Cardiac muscle cell (in vitro differentiated cells and primary cell): ENCODE measurements at places on chromosomes 4 and X. TPM values are rescaled to one million over a fixed set of nuclear protein-coding genes. Genes with fewer than 3 reads are reported as not detected.

Gene ZMAT1
- 3.5 and 7.3 TPM in 2 replicates for total RNA-seq

Gene ASB11
- total RNA-seq: 1.2 and 1.5 TPM in 2 replicates

Gene RTL9
- total RNA-seq: 0.74 and 1.4 TPM in 2 replicates

Gene CHRDL1
- total RNA-seq: 0.63 and 0.74 TPM in 2 replicates

Gene OCIAD2
- 14.5 and 20.0 TPM in 2 replicates for total RNA-seq

Gene UGT2A1
- total RNA-seq: not detected in 2 replicates

Gene FRG2
- not detected in 2 replicates for total RNA-seq

Gene ARMCX2
- 92.3 and 112 TPM in 2 replicates for total RNA-seq

Gene GAGE12E
- total RNA-seq: not detected in 2 replicates

Gene PPP1R2C
- total RNA-seq: not detected in 2 replicates

Gene TCEAL2
- total RNA-seq: 1.2 and 2.4 TPM in 2 replicates

Gene FRMPD3
- total RNA-seq: 2.3 and 4.5 TPM in 2 replicates

Gene ZDHHC15
- 2.0 and 2.9 TPM in 2 replicates for total RNA-seq

Gene JCHAIN
- not detected in 2 replicates for total RNA-seq

Gene P2RY4
- total RNA-seq: 0.09 TPM in 1 of 2 replicates, not detected in the other

Gene BMP3
- total RNA-seq: 0.03 TPM in 1 of 2 replicates, not detected in the other

Gene NIPAL1
- 3.6 and 8.5 TPM in 2 replicates for total RNA-seq

Gene KLF8
- total RNA-seq: 7.4 and 9.4 TPM in 2 replicates

Gene GLUD2
- total RNA-seq: 0.14 and 0.18 TPM in 2 replicates

Gene RASL11B
- total RNA-seq: 37.5 and 50.0 TPM in 2 replicates

Gene PASD1
- 0.18 and 0.30 TPM in 2 replicates for total RNA-seq

Gene CCDC110
- total RNA-seq: 0.42 and 3.1 TPM in 2 replicates

Gene CLTRN
- total RNA-seq: 0.32 and 1.0 TPM in 2 replicates

Gene ADH6
- not detected in 2 replicates for total RNA-seq

Gene PCDH11X
- 0.99 and 1.4 TPM in 2 replicates for total RNA-seq

Gene CENPI
- 1.9 and 6.7 TPM in 2 replicates for total RNA-seq

Gene MAGEC2
- not detected in 2 replicates for total RNA-seq

Gene TRIML2
- total RNA-seq: not detected in 2 replicates

Gene DCUN1D4
- 18.0 and 25.5 TPM in 2 replicates for total RNA-seq

Gene POF1B
- 0.12 and 0.28 TPM in 2 replicates for total RNA-seq

Gene RGN
- total RNA-seq: 5.7 and 15.4 TPM in 2 replicates

Gene MAGED4B
- total RNA-seq: 25.0 and 32.1 TPM in 2 replicates

Gene NXF2
- total RNA-seq: not detected in 2 replicates

Gene PABPC4L
- total RNA-seq: 3.8 and 7.1 TPM in 2 replicates

Gene ANXA10
- not detected in 2 replicates for total RNA-seq

Gene CTSO
- 2.6 and 4.8 TPM in 2 replicates for total RNA-seq

Gene P2RY8
- total RNA-seq: not detected in 2 replicates

Gene ODAPH
- total RNA-seq: 0.24 TPM in 1 of 2 replicates, not detected in the other

Gene C4orf51
- total RNA-seq: not detected in 2 replicates

Gene HPGDS
- total RNA-seq: not detected in 2 replicates

Gene LDOC1
- total RNA-seq: 18.8 and 21.5 TPM in 2 replicates

Gene HTRA3
- 8.9 and 15.7 TPM in 2 replicates for total RNA-seq

Gene GAGE12H
- total RNA-seq: not detected in 2 replicates

Gene SATL1
- 0.60 and 0.99 TPM in 2 replicates for total RNA-seq

Gene S100G
- not detected in 2 replicates for total RNA-seq

Gene CFAP47
- 0.28 and 0.66 TPM in 2 replicates for total RNA-seq

Gene PNMA6A
- 3.5 and 8.6 TPM in 2 replicates for total RNA-seq

Gene SLITRK4
- 0.99 and 5.7 TPM in 2 replicates for total RNA-seq

Gene ARSJ
- 0.30 and 0.85 TPM in 2 replicates for total RNA-seq

Gene ERCC6L
- total RNA-seq: 0.81 and 2.9 TPM in 2 replicates

Gene SNX25
- total RNA-seq: 14.8 and 20.9 TPM in 2 replicates

Gene MTMR8
- 1.6 and 1.8 TPM in 2 replicates for total RNA-seq

Gene PTPN13
- total RNA-seq: 29.2 and 38.2 TPM in 2 replicates
